ENCODE measurements at places on chromosomes 11 and 22. TPM values are rescaled to one million over a fixed set of nuclear protein-coding genes. Genes with fewer than 3 reads are reported as not detected.

DNA sequence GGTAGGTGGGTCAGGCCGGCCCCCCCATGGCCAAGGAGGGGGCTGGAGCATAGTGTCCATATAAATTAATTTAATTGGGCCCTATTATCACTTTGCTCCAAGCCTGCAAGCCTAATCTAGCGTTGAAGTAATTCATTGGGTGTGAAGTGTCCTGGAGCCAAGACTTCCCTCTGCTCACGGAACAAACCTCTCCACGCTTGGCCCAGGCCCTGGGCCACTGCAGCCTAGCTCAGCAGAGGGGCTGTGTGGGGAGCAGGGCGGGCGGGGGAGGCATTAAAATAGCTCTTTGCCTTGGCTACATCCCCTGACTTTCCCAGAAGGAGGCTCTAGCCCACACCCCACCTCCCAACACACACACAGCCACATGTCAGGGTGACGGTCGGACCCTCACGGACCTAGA lies 73.5 kb downstream of the THAP12 start:
- DNase-seq = no peak

DNA sequence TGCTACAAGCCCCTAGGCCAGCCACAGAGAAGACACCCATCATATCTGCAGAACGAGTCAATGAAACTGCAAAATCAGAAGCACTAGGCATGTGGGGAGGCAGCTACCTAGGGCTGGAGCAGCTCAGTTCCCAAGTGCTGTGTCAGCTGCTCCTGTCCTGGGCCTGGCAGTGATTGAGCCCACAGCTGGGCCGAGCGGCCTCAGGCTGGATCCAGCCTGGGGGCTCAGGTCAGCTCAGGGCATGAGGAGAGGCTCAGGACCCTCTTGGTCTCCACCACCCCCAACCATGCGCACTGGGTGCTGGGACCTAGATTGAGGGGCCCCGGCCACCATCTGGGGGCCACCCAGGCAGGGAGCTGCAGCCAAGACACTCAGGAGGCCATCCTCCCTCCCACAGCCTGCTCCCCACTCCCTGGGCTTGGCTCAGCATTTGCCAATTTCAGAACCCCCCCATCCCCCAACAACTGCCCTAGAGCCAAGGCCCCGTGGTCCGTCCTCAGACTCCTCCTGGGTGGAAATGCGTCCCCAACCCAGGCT lies 2.4 kb upstream of the TNNT3 start:
- DNase-seq = no peak

GRCh38 chr22:35622191-35622913 lies 5.2 kb upstream of the MB start:
- DNase-seq = no peak

The ISX gene
- 8.9 TPM for total RNA-seq

The KRTAP5-2 gene
- not detected for total RNA-seq

The OR51E2 gene
- total RNA-seq = not detected

The OR51I1 gene
- not detected for total RNA-seq

The KRTAP5-7 gene
- 0.41 TPM for total RNA-seq

The RDX gene
- 89.6 TPM for total RNA-seq

The MFNG gene
- 5.9 TPM for total RNA-seq

Data from progenitor cell of endocrine pancreas (in vitro differentiated cells).